ENCODE measurements at places on chromosomes 1 and 21.

- no peak for DNase-seq
Measured at GRCh38 chr1:42364542-42364941, 16.1 kb upstream of the RIMKLA start.

DNA sequence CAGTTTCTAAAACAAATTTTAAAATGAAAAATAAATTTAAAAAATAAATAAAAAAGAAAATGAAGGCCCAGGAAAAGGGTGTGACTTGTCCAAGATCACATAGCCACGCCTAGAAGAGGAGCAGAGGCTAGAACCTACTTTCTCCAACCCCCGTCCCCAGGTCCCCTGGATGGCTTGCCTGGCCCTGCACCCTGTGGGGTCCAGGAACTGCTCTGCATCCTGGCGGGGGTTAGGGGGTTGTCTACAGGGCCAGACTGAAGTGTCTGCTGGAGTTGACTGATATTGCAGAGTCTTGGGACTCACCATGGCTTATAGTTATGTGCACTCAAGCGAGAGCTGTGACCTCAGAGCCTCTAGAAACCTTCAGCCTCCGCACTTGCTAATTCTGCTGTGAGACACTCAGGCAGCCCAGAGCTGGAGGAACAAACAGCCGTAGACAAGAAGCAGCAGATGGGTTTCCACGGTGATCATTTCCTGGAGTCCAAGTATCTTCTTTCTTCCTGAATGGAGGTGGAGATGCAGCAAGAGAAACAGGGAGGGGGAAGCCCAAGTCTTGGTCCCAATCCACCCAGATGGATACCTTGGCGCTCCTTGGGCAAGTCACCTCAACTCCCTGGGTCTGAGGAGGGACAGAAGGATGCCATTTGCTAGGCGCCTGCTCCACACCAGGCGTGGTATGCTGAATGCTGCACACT lies 5.2 kb upstream of the EXTL1 start:
- no peak for DNase-seq

DNA sequence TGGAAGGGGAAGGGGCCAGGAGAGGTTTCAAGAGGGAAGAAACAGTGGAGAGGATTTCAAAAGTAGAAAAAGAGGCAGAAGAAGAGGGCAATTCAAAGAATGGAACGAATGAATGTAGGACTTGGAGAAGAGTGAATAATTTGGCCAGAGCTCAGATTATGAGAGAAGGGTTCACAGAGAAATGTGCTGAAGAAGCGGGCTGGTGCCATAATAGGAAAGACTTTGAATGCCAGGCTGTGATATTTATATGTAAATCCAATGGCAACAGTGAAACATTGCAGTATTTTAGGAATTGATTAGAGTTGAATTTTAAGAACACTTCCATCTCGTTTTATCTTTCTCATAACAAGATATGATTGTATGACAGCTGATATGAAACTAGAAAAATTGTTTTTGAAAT lies 36.0 kb upstream of the ANGPTL7 start:
- DNase-seq, result no peak

DNA sequence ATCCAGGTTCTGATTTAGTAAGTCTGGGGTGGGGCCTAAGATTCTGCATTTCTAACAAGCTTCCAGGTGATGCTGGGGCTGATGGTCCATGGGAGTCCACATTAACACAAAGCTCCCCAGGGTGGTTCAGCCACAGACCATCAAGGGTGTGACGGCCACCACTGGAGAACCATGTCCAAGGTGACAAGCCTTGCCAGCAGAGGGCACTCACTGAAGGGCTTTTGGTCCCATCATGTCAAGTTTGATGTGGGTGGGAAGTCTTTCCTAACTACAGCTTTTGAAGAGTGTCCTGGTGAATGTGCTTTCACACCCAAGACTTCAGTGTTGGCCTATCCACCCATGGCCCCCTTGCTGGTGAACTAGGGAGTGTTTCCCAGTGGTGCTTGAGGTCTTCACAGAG lies 67.1 kb downstream of the UBE2T start:
- peak; percentile 46 for DNase-seq

- no peak for DNase-seq
Measured at GRCh38 chr1:110228381-110228780, 18.3 kb downstream of the KCNC4 start.

GRCh38 chr1:3135073-3135702 lies 66.2 kb downstream of the PRDM16 start:
- DNase-seq, result no peak

- no peak for DNase-seq
Measured at GRCh38 chr1:221557013-221557412, 184.9 kb downstream of the DUSP10 start.

Measured in activated CD4-positive, alpha-beta T cell treated with anti-CD3 and anti-CD28 coated beads, Interleukin-10, Interleukin-2, amounts not matched to agents 100 ng/mL and 50 ng/mL, durations not matched to agents 16 hours and 8 hours (primary cell).